ENCODE measurements at places on chromosomes 13 and 19.

DNA sequence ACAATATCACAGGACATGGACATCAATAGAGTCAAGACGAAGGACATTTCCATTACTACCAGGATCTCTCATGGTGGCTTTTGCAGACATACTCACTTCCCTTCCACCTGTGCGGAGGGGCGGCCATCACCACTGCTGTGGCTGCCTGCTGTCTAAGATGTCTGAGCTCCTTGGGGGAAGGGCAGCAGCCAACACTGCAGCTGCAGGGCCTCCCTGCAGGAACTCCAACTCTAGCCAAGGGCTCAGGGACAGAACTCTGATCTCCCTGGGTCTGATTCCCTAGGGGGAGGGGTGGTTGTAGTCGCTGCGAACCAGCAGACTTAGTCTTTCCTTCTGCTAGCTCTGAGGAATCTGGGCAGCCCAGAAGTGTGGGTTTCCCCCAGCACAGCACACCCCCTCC, 78.9 kb upstream of the ANKRD10 start:
- DNase-seq, result no peak

DNA sequence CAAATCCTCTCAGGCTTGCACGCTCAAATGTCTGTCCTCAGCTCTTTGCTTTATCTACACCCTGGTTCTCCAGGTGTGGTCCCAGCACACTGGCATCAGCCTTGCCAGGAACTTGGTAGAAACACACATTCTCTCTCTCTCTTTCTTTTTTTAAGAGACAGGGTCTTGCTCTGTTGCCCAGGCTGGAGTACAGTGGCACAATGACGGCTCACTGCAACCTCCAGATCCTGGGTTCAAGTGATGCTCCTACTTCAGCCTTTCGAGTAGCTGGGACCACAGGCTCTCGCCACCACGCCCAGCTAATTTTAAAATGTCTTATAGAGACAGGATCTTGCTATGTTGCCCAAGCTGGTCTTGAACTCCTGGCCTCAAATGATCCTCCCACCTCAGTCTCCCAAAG, 20.8 kb downstream of the ADGRL1 start:
- DNase-seq, result no peak

GRCh38 chr19:5395556-5395955, 54.9 kb upstream of the PTPRS start:
- no peak for DNase-seq

GRCh38 chr19:38115271-38115802, 108.7 kb downstream of the DPF1 start:
- DNase-seq, result no peak

DNA sequence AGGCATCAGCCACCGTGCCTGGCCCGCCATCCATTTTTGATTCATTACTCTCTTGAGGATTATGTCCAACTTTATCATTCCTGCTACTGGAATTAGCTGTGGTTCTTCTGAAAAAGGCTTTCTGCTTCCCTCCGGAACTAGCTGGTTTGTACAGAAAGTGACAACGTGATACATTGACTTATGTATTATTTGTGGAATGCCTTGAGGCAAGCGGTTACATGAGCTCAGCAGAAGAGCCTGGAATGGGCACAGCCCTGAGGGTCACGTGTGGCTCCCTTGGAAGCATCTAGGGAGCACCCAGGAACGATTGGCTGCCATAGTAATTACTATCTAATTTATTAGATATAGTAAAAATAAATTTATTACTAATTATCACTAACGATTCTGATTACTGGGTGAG, 14.4 kb upstream of the RETN start:
- DNase-seq, result no peak

- DNase-seq, result no peak
Measured at GRCh38 chr13:114179087-114179658, at the start of gene CFAP97D2. CFAP97D2 (plus strand) TSS chr13:114179257; CDS start chr13:114179331, 74 bp downstream.

All from stimulated activated CD8-positive, alpha-beta memory T cell treated with anti-CD3 and anti-CD28 coated beads, Interleukin-7, amount 100 ng/mL, for 48 hours (primary cell).